ENCODE measurements at places on chromosomes 13 and 19.

GRCh38 chr13:42375663-42376062 is 103.7 kb downstream of the AKAP11 start:
- no peak for DNase-seq

- DNase-seq: no peak
Measured at GRCh38 chr13:88801361-88801760, 1130.2 kb downstream of the SLITRK5 start.

- no peak for DNase-seq
Measured at GRCh38 chr13:97116754-97117153, 105.4 kb upstream of the MBNL2 start.

- peak; percentile 28 for DNase-seq
Measured at GRCh38 chr19:36686365-36687213, 823 bp upstream of the ZNF567 start.

GRCh38 chr13:47334173-47334572 is 437.3 kb upstream of the HTR2A start:
- peak; percentile 87 for DNase-seq

DNA sequence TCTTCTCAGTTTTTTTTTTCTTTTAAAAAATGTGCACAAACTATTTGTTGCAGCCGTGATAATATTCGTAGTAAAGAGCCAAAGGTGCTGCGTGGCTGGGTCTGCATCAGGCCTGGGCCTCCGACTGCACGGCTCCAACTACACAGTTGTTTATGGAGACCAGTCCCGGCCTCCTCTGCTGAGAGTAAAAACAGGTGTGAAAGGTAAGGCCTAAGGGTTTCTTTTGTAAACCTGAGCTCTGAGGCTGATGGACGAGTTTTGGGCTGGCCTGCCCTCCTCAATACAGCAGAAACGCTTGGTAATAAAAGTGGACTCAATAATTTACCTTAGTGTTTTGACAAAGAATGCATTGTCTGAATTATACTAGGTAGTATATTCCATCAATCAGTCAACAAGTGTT is 3.9 kb downstream of the MBNL2 start:
- no peak for DNase-seq

DNA sequence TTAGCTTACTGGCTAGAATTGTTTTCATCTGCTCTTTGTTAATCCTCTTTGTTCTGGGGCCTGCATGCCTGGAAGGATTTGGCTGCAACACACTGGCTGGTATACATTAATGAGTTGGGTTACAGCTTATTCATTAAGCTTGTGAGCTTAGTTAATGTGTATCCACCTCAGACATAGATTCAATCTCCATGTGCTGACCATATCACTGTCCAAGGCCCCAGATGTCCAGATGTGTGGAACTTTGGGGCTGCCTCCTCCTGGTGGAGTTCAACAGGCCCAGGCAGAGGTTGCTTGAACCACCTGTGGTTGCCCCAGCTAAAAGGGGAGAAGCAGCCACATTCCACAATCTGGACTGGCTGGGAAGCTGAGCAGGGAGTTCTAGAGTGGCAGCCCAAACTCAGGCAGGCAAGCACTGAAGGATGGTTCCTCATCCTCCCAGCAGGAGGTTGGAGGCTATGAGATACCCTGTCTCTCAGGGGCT is 5.4 kb downstream of the DIAPH3 start:
- DNase-seq: no peak

DNA sequence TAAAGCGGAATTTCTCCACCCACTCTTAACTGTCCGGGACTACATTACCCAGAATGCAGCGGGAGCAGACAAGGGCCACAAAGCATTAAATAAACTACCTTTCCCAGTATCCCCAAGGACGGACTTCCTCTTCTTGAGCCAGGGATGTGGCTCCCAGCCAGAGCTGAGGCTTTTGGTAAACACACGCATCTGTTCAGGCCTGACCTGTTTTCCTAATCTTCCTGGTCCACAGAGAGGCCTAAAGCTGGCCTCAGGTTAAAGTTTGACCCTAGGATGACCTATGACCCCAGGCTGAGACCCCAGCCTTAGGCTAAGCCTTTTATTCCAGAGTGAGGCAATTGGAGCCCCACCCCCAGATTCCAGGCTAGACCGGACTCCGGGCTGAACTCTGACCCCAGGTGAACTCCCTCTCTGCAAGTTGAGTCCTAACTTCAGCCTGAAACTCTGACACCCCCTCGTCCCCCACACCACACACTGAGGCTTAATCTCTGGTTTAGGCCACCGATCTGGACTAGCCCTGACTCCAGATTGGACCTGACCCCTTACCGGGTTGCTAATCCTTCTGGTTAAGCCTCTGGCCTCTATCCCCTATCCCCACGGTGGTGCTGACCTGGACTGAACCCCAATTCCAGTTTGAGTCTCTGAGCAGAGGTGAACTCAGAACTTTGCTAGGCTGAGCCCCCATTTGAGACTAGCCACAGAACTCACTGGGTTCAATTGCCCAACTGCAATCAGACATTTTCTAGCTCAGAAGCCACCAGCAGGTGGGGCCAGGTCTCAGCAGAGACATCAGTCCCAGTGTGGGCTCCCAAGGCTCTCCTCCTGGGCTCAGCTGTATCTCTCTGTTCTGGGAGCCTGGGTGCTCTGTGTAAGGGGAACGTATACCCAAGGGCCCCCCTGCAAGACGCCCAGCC is 750 bp upstream of the GPR108 start:
- DNase-seq: peak; percentile 85

DNA sequence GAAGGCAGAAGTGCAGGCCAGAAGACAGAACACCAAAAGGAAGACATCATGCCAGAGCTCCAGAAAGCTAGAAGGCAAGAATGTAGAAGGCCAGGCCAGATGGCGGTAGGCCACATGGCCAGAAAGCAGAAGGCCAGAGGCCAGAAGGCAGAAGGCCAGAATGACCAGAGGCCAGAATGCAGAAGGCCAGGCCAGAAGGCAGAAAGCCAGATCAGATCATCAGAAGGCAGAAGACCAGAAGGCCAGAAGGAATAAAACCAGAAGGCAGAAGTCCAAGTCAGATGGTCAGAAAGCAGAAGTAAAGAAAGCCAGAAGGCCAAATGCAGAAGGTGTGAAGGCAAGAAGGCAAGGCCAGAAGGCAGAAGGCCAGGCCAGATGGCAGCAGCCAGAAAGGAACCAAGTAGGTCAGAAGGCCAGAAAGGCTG is 185.0 kb downstream of the TUBA3C start:
- DNase-seq: no peak

DNA sequence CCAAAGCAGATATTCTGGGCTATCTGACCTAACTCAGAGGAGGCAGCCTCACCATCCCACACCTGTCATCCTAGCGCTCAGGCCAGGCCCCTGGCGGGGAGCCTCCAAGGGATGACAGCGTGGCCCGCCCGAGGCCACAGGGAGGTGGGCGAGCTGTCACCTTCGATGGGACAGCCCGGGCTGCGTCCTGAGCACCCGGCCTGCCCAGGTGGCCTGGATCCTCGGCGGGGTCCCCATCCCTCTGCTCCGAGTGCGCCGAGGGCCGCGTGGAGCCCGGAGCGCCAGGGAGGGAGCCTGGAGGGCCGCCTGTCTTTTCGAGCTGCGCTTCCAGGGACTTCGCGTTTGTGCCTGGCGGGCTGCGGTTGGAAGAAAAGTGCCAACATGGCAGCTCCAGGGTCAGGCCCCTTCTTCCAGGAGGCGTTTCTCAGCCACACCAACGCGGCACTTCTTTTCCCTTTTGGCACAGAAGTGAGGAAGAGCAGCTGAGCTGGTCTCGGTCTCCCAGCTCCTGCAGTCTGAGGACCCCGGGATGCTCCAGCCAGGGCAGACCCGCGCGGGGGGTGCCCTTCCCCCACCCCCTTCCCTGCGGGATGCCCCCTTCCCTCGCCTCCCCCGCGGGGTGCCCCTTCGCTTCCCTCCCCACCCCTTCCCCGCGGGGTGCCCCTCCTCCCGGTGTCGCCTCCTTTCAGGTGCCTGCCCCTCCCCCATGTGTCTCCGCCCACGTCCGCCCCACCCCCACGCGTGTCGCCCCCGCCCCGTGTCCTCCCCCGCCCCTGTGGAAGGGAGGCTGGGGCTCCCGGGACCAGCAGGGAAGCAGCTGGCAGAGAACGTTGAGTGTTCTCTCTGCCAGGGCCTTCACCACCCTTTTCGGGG is 42.3 kb downstream of the GJA3 start:
- DNase-seq: peak; percentile 23

DNA sequence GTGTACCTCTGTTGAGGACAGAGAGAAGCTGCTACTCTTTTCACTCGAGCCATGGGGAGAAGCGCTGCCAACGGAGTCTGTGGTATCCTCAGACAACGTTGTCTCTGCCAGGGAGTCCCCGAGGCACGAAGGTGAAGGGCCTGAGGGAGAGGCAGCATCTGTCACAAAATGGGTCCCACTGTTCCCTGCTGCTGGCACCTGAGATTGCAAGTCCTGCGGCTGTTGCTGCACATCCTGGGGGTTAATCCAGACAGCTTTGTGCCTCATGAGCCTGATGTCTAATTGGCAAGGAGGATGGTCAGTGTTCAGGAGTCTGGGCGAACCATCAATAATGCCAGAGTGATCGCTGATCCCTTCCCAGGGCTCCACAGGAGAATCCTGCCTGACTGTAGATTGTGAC is 15.0 kb downstream of the RUBCNL start:
- no peak for DNase-seq

- no peak for DNase-seq
Measured at GRCh38 chr19:18172331-18173053, 1.1 kb upstream of the IFI30 start.

- DNase-seq: no peak
Measured at GRCh38 chr19:10205636-10206035, 10.9 kb upstream of the DNMT1 start.

GRCh38 chr13:97273341-97273831 is 51.3 kb downstream of the MBNL2 start:
- no peak for DNase-seq

GRCh38 chr13:102724923-102725322 is 30.1 kb upstream of the METTL21C start:
- no peak for DNase-seq

DNA sequence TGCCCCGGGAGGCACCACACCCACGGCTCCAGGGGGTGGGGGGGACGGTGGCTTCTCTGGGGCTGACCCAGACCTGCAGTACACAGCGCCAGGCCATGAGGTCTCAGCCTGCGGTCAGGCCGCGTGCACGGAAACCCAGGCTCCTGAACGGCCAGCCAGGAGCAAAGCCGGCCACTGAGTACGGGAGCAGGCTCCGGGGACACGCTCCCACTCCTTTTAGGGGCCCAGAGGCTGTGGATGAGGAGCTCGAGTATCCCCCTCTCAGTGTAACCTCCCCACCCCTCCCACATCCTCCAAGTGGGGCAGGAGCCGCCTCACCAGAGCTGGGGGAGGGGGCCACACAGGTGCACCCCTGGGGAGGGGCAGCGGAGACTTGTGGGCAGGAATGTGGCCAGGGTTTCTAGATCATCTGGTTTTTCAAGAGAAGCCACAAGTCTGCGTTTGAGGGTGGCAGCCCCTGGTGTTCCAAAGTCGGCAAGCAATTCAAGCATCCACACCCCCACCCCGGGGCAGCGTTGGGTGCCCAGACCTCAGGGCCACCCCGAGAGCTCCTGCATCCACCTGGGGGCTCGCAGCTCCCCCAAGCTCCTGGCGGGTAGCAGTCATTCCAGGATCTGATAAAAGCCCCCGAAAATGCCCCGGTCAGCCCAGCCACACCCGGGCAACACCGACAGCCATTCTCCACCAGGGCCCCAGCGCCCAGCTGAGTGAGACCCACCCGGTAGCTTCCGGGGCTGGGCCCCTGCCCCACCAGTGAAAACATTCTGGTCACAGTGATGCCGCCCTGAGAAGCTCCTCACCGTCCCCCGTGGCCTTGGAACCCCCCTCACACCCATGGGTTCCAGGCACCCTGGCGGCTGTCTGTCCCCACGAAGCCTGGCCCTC is 6.1 kb downstream of the SBNO2 start:
- DNase-seq: peak; percentile 68

DNA sequence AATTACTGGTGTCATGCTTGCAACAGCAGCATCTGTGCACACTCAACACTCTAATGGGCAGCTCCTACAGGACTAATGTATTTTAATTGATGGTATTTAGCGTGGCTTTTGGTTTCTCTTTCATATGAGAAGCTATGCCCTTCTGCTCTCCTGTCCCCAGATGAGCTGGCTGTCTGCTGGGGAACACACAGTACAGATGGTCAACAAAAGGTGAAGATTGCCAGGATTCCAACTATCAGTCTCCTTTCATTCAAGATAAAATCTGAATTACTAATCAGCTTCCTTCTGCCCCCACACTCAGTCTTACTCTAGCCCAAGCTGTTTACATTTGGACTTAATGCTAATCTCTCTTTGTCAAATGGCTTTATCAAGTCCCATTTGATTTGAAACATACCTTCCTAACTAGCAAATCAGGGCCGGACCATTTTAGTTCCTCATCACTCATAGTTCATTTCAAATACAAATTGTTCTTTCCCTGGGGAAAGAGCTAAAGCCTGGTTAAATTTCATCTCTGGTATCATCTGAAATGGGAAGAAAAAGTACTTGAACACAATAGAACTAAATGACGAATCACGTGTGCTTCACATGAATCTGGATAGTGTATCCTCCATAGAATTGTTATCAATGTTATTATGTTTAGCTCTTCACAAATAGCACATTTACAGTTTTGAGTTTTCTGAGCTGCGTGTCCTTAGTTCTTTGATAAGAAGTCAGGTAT is 988.0 kb downstream of the PCDH17 start:
- DNase-seq: no peak

DNA sequence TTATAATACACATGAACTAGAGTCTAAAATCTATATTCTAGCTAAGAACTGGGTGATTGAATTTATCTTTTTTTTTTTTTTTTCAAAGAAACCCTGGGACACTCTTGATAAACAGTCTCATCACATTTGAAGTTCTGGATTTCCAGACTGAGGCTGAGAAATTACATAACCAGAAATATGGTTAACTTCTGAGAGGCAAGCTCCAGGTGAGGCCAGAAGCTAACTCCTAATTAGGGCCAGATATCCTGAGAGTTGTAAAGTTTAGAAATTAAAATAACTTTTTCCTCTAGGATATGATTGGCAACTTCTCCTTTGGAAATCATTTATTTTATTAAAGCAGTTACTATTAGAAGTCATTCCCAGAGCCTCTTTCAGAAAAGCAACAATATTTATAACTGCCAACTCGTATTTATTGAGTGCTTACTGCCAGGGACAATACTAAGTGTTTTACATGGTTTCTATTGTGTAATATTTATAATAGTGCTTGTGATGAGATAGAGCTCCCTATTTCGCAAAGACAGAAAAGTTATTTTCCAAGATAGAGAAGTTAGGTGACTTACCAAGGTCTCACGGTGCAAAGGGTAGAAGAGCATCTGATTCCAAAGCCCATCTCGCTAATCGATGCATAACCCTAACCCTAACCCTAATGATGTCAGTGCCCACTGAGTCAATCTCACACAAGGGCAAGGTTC is 187.7 kb downstream of the DCT start:
- DNase-seq: no peak

GRCh38 chr19:45901432-45901911 is 941 bp downstream of the MYPOP start:
- no peak for DNase-seq

DNA sequence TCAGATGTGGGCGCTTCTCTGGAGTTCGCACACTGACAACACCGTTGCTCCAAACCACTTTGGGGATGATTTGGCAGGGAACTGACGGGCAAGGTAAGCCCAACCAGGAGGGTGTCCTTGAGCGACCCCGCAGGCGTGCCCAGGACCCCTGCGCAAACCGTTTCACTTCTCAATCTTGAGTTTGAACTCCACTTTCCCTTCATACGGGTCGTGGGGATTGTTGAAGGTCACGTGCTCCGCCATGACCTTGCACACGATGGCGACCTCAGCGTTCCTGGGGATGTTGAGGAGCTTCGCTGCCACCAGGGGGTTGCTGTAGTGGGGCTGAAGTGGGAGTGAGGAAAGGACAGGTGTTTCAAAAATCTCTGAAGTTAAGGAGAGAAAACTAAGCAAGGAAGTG is 8.8 kb downstream of the ATP4B start:
- no peak for DNase-seq

- no peak for DNase-seq
Measured at GRCh38 chr13:89401264-89401675, 1730.1 kb downstream of the SLITRK5 start.
